Bronchial epithelial cell (primary cell): ENCODE measurements at places on chromosomes 7 and 10.
A peak's percentile ranks its signal among the peaks of the same experiment; 100 is the strongest.

- no peak for DNase-seq
Measured at GRCh38 chr7:143463957-143464356, 13.7 kb upstream of the TAS2R41 start.

DNA sequence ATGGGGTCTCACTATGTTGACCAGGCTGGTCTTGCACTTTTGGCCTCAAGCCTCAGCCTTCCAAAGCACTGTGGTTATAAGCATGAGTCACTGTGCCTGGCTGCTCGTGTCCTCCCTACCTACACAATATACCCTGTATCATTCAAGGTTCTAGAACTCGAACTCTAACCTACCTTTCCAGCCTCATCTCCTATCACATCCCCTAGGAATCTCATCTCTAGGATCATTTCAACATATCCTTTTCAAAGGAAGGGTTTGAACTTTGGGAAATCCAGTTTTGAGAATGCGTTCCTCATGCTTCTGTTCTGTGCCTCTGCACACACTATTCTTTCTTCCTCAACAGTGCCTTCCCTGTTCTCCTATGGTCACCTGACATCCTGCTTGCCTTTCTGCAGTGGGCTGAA lies 87.8 kb upstream of the RHEB start:
- DNase-seq: peak; percentile 47

DNA sequence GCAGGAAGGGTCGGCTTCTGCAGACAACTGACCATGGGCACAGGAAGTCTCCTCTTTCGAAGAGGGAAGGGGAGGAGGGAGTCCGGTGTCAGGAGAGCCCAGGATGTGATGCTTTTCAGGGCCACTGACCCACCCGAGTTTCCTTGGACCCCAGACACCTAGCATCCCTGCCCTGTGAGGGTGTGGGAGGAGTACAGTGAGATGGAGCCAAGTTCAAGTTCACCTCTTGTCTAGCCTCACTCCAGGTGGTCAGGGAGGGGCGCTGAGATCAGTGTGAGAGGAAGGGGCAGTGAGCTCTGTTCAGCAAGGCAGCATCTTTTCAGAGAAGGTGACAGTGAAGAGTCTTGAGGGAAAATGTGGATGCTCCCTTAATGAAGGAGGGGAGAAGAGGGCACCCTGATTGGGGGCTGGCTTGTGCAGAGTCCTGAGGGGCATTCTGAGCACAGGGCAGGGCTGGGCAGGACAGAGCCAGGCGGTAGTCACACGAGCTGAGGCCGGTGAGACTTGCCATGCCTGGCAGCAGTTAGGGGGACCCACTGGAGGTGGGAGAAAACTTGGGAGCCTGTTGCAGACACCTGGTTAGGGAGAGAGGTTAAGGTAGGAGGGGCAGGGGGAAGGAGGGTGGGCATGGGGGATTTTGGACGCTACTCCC lies 49.7 kb downstream of the ADCY1 start:
- no peak for DNase-seq

GRCh38 chr10:52082307-52082706 lies 231.8 kb upstream of the DKK1 start:
- DNase-seq: no peak

DNA sequence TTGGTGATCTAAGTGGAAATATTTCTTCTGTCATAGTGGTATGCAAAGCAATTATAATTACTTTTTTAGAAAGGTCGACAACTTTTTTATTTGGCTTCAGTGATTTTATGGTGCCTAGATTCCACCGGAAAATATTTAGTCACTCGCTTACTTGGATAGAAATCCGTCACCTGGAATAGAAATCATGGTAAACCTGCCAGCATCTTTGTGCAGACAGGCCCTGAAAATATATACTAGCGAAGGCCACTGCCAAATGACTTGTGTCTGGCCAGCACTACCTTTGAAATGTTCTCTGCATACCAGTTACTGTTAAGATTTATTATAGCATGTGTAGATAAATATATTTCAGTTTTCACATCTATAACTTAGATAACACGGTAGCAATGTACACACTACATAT lies 226.4 kb downstream of the AGMO start:
- no peak for DNase-seq

GRCh38 chr10:86472061-86472460 lies 49.5 kb downstream of the WAPL start:
- no peak for DNase-seq

- DNase-seq: peak; percentile 52
Measured at GRCh38 chr10:8927705-8928104, 873.2 kb downstream of the GATA3 start.

GRCh38 chr10:7424315-7424714 lies 13.5 kb upstream of the SFMBT2 start:
- DNase-seq: no peak

DNA sequence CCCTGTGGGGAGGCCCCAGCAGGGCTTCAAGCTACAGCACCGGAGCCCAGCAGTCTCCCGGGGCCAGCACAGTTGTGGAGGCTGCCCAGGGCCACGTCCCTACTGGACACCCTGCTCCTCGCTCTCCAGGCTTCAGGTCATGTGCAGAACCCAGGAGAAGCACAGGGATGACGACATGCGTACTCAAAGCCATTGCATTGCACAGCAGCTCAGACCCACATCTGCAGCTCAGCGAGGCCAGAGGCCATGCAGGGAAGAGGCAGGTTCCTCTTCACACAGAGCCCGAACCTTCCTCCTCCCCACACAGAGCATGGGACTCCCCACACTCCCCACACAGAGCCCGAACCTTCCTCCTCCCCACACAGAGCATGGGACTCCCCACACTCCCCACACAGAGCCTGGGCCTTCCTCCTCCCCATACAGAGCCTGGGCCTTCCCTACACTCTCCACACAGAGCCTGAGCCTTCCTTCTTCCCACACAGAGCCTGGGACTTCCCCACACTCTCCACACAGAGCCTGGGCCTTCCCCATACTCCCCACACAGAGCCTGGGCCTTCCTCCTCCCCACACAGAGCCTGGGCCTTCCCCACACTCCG lies 12.3 kb downstream of the CFAP46 start:
- no peak for DNase-seq

GRCh38 chr7:69896121-69896520 lies 297.8 kb downstream of the AUTS2 start:
- DNase-seq: no peak

- no peak for DNase-seq
Measured at GRCh38 chr10:50554376-50554994, 69.3 kb downstream of the SGMS1 start.

DNA sequence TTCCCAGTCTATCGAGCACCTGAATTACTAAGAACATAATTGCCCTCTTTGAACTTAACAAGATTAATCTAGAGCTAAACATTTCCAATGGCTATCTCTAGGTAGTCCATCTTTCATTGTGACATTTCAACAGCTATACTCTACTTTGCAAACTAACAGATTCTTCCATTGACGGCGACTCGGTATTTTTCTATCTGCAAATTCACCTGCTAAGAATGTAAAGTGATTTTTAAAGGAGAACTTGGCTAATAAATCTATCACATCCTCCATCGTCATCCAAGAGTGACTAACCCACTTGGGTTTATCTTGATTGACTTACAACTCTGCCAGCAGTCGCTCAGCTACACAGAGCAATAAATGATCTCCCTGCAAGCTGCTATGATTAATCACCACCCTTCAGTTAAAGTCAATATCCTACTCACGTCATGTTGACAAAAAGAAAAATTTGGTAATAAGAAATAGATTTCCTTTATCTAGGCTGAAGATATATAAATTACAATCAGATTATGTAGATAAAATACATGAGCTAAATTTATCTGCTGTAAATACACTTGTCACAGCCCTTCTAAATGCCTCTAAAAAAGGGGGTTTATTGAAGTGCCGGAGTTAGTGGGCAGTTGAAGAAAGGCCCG lies 99.5 kb downstream of the SFMBT2 start:
- DNase-seq: peak; percentile 15
